ENCODE measurements at places on chromosomes 1 and 21.

GRCh38 chr1:61056196-61056572 is 26.2 kb upstream of the NFIA start:
- no peak for DNase-seq

GRCh38 chr21:42837421-42838211 is 41.7 kb downstream of the WDR4 start:
- DNase-seq, result no peak

- no peak for DNase-seq
Measured at GRCh38 chr1:30413606-30414005, 309.8 kb downstream of the MATN1 start.

- DNase-seq, result no peak
Measured at GRCh38 chr1:35603941-35604340, 30.8 kb downstream of the TFAP2E start.

GRCh38 chr1:155976913-155977689 is 1.2 kb downstream of the ARHGEF2 start:
- no peak for DNase-seq

GRCh38 chr21:38343691-38344090 is 86.9 kb downstream of the KCNJ15 start:
- DNase-seq, result no peak

DNA sequence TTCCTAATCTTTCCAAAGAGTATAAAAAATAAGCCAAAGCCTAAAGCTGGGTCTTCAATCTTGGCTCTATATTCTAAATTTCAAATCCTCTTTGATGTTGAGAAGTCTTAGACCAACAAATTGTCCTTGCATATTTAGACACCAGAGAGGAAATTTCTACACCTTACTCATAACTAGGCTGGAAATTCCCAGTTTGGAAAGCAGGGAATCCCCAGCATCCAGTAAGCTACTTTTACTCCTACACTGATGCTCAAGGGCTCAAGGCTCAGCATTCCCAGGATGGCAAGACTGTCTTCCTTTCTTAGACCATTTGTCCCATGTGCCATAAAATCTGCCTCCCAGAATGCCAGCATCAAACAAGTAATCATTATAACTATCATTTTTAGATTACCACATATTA is 28.3 kb downstream of the PRDX6 start:
- no peak for DNase-seq

DNA sequence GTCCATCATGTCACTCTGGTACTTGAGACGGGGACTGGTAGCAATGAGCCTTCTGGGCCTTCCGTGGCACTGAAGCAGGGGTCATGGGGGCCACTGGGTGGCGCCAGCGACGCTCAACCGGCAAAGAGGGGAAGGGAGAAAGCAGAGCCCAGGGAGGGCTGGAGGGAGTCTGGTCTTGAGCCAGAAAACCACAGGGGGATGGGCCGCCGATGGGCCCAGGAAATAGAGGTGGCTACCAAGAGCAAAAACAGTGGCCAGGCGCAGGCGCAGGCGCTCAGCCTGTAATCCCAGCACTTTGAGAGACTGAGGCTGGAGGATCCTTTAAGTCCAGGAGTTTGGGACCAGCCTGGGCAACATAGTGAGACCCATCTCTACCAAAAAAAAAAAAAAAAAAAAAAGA is 21.8 kb downstream of the EXOC8 start:
- DNase-seq, result no peak

DNA sequence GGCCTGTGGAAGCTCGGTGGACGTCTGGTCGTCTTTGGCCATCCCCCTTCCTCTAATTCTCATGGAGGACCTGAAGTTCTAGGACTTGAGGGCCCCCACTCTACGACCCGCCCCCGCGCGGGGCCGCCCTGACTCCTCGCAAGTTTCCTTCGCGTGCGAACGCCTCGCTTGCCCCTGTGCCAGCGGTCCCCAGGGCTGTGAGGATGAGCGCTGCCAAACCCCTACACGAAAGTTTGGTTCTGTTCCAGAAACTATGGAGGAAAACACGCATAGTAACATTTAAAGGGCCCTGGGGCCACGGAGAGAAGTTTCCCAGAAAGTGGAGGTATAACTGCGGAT is 304 bp upstream of the GNG12 start:
- DNase-seq, result no peak

Measured in stimulated activated CD8-positive, alpha-beta memory T cell treated with anti-CD3 and anti-CD28 coated beads, Interleukin-7, amount 100 ng/mL, for 1 hour (primary cell).